ENCODE measurements at places on chromosomes 5 and 9.

DNA sequence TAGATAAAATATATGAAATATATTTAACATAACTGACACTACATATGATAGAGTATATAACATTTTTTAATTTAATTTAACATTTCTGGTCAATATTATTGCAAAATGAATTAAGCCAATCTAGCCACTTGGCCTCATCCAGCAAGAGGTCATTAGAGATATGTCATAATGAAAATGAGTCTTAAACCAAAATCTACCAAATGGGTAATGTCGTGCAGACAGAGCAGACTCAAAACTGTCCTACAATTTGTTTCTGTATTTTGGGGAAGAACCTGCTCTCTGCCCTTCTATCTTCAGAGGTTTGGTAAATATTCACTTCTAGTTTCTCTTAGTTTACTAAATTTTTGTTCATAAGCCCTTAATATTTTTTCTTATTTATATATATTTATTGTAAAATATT lies 61.4 kb downstream of the ARHGEF28 start:
- DNase-seq: no peak

GRCh38 chr9:137277329-137278041 lies at the start of gene TOR4A:
Gene TOR4A, plus strand, starts transcription at chr9:137277726. Its CDS starts 964 bp downstream, at chr9:137278690.
- DNase-seq: peak; percentile 31

DNA sequence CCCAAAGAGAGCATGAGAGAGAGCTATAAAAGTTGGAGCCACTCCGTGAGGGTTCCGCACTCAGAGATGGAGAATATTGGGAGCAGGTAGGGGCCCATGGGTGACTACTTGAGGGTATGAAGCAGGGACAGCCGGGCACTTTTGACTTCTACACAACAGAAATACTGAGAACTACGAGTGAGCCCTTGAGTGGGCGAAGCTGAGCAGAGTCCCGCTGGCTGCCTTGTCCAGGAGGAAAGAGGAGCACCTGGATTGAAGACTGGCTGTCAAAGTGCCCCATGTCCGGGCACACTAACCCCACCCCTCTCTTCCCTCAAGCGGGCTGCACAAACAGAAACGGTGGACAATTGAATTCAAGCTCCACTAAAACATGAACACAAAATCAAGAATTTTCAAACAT lies 33.6 kb downstream of the FYB1 start:
- DNase-seq: no peak

GRCh38 chr5:177066224-177066623 lies 20.5 kb upstream of the FGFR4 start:
- no peak for DNase-seq

GRCh38 chr5:123710031-123710430 lies 198.1 kb downstream of the CSNK1G3 start:
- DNase-seq: no peak

GRCh38 chr5:140969880-140970279 lies 3.6 kb downstream of the PCDHAC2 start:
- no peak for DNase-seq

- no peak for DNase-seq
Observed at GRCh38 chr9:130932255-130933079, 6.6 kb downstream of the FIBCD1 start.

GRCh38 chr5:181114284-181114843 lies 16.6 kb downstream of the OR2V1 start:
- no peak for DNase-seq

GRCh38 chr9:31799953-31800609 lies 584.4 kb upstream of the ACO1 start:
- DNase-seq: no peak

DNA sequence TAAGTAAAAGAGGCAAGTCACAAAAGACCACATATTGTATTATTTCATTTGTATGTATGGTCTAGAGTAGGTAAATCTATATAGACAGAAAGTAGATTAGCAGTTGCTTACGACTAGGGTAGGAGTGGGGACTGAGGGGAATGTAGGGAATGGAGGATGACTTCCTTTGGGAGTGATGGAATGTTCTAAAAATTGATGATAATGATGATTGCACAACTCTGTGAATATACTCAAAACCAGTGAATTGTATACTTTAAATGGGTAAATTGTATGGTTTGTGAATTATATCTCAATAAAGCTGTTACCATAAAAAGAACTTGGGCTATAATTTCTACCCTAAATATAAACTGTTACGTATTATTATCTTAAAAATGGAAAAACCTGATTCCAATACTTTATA lies 35.0 kb downstream of the ADAMTS6 start:
- DNase-seq: no peak

DNA sequence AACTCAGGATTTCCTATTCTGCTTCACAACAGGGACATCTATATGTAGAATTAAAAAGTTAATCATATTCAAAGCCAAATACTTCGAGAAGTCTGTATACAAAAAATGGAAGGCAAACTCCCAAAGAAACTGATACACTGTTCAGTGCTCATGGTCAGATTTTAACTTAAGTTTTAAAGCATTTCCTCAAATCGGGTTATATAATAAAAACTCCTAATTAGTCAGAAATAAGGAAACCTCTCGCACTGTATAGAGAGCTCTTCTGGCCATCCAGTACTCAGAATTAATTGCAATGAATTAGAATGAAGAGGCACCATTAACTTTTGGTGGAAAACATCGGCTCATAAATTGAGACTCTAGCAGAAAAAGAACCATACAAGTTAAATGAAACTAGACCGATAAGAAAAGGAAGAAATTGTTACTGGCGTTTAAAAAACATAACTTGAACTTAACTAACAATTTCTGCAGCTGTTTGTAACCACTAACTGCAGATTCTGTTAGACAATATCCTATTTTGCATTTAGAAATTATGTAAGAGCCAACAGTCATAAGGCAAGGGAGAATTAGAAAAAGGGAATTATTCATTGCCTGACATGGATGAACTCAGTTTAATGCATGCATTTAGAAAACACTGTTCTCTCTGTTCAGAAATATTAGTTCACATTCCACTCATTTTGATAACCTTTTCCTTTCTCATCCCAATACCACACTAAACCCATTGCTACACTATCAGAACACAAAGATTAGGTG lies 96.6 kb downstream of the FNBP1 start:
- no peak for DNase-seq
